Stimulated activated CD8-positive, alpha-beta memory T cell treated with anti-CD3 and anti-CD28 coated beads, Interleukin-2, amount 100 ng/mL, for 1 hour (primary cell): ENCODE measurements at places on chromosomes 7 and 10.
A peak's percentile ranks its signal among the peaks of the same experiment; 100 is the strongest.

GRCh38 chr10:33008499-33009243 is 50.6 kb upstream of the ITGB1 start:
- peak; percentile 46 for DNase-seq

- no peak for DNase-seq
Observed at GRCh38 chr10:93065675-93066543, 5.3 kb downstream of the CYP26C1 start.

GRCh38 chr7:66609176-66609575 is 19.5 kb upstream of the KCTD7 start:
- DNase-seq, result no peak

DNA sequence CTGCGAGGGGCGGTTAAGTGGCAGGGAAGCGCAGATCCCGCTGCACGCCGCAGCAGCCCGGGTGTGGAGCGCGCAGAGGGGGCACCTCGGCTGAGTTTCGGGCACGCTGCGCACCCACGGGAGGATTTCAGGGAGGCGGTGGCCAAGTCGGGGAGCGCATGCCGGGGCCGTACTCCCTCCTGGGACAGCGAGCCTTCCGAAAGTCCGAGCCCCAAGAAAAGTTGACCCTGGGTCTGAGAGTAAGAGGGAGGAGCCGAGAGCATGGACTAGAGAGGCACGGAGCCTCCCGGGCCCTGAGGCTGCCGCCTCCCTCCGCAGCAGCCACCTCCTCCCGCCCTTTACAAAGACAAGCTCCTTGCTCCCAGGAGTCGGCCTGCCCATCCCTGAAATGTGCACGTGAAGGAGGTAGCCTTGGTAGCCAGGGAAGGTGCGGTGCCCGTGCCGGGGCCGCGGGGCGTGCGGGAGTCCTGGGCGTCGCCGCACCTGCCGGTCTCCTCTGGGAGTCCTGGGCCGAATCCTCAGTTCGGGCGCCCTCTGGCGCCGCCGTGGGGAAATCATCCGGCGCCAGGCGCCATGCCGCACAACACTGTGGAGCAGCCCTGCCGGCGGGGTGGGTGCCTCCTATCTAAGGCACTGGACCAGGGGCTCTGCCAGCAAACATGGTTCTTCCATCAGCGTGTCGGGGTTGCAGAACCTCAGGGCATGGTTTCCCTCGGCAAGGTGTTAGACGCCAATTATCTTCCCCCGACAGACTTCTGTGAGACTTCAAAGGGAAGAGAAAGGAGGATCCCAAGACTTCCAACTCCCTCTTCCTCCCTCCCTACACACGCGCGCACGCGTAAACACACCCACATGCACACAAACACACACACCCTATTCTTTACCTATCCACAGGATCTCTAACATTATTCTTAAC is 104.0 kb downstream of the TRIL start:
- DNase-seq, result peak; percentile 26

GRCh38 chr10:92052088-92052487 is 128.5 kb downstream of the BTAF1 start:
- DNase-seq, result no peak

DNA sequence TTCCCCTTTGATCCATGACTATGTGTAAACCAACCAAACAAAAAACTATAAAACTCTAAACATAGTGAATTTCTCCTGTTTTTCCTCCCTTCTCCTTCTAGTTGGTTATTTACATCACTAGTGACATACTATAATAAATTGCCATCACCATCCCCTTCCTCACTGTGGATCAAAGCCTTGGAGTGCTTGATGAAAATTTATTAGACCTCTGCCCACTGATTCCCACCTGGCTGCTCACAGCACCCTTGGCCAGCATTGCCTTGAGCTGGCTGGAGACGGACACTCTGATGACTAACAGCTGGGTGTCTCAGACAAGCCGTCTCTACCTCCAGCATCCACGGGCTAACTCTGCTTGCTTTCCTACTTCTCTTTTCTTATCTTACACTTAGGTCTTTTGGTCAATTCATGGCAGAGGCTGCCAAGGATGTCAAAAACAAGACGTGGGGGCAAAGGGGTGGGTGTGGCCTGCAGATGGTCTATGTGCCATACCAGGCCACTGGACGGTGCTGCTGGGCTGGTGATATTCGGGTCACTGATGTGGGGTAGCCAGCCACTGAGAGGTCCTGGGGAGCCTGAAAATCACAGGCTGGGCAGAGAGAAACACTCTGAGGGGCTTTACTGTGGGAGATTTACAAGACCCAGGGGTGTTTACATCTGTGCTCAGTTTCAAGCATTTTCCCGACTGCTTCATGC is 207.8 kb downstream of the TAX1BP1 start:
- no peak for DNase-seq
